Stimulated activated CD4-positive, alpha-beta T cell treated with anti-CD3 and anti-CD28 coated beads, TNF-alpha, amount 100 ng/mL, for 1 hour (primary cell): ENCODE measurements at places on chromosomes 5 and 9.

GRCh38 chr5:23820765-23821471, 313.5 kb downstream of the PRDM9 start:
- no peak for DNase-seq

DNA sequence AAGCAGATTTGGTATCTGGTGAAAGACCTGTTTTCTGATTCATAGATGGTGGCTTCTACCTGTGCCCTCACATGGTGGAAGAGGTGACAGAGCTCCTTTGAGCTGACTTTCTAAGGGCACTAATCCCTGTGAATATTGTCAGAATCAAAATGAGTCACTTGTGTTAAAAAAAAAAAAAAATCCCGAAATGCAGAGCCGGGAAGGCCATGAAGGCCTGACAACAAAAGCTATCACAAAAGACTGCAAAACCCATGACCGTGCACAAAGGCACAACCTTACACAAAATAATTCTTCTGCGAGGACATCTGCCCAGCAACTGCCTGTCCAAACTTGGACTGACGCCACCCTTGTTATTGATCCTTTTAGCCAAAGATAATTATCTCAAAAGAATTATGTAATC, 19.6 kb upstream of the UBTD2 start:
- DNase-seq, result no peak

DNA sequence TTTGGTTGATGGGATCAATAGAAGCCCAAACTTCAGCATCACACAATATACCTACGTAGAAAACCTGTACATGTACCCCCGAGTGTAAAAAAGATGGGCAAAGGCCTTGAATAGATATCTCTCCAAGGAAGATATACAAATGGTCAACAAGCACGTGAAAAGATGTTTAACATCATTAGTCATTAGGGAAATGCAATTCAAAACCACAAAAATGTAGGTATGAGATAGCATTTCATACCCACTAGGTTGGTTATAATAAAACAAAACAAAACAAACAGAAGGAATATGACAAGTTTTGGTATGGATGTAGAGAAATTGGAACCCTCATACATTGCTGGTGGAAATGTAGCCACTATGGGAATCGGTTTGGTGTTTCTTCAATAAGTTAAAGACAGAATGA, 33.1 kb upstream of the PPARGC1B start:
- no peak for DNase-seq

- no peak for DNase-seq
Measured at GRCh38 chr9:2110036-2110435, 94.9 kb downstream of the SMARCA2 start.

DNA sequence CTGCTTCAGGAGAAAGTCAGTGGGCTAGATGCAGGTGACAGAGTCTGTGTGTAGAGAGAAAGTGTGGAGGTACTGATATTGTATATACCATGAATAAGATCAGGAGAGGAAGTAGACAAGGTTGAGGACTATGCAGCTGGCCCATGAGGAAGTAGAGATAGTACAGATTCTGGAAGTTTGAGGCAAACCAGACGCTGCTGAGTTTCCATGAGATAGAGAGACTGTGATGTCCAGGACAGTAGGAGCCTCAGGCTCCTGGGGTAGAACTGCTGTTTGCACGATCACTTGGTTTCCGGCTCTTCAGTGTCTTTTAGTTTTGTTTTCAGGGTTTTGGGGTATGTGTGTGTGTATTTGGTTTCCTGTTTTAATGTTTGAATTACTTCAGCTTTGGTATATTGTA, 13.6 kb downstream of the OTULINL start:
- no peak for DNase-seq

- no peak for DNase-seq
Measured at GRCh38 chr9:69476016-69476415, 151.0 kb downstream of the ENTREP1 start.

- no peak for DNase-seq
Measured at GRCh38 chr9:120175031-120175430, 404.9 kb downstream of the CDK5RAP2 start.

DNA sequence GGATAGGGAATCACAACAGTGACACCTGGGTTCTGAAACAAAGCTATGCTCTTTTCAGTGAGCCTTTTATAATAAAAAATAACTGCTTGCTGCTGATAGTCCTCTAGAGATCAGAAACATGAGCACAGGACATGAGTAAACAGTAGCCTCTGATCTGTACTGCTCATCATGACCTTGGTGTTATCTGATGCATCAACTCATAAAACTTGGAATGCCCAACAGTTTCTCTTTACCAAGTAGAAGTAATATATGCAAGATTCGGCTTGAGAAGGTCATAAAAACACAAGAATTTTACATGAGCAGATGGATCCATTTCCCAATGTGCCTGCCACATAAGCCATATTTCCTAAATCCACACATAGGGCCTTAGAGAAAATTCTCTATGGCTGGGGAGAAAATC, 318.3 kb upstream of the GRAMD2B start:
- no peak for DNase-seq

GRCh38 chr9:114501796-114502682, 3.2 kb downstream of the WHRN start:
- no peak for DNase-seq

GRCh38 chr9:80554301-80554700, 982.5 kb downstream of the TLE4 start:
- DNase-seq, result no peak

DNA sequence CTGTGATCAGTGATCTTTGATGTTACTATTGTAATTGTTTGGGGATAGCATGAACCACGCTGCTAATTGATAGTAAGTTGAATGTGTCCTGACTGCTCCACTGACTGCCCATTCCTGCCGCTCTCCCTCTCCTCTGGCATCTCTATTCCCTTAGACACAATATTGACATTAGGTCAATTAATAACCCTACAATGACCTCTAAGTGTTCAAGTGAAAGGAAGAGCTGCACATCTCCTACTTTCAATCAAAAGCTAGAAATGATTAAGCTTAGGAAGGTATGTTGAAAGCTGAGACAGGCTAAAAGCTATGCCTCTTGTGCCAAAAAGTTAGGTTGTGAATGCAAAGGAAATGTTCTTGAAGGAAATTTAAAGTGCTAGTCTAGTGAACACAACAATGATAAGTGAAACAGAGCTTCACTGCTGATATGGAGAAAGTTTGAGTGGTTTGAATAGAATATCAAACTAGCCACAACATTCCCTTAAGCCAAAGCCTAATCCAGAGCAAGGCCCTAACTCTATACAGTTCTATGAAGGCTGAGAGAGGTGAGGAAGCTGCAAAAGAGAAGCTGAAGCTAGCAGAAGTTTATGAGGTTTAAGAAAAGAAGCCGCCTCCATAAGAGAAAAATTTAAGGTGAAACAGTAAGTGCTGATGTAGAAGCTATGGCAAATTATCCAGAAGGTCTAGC, 12.9 kb downstream of the CLINT1 start:
- no peak for DNase-seq

DNA sequence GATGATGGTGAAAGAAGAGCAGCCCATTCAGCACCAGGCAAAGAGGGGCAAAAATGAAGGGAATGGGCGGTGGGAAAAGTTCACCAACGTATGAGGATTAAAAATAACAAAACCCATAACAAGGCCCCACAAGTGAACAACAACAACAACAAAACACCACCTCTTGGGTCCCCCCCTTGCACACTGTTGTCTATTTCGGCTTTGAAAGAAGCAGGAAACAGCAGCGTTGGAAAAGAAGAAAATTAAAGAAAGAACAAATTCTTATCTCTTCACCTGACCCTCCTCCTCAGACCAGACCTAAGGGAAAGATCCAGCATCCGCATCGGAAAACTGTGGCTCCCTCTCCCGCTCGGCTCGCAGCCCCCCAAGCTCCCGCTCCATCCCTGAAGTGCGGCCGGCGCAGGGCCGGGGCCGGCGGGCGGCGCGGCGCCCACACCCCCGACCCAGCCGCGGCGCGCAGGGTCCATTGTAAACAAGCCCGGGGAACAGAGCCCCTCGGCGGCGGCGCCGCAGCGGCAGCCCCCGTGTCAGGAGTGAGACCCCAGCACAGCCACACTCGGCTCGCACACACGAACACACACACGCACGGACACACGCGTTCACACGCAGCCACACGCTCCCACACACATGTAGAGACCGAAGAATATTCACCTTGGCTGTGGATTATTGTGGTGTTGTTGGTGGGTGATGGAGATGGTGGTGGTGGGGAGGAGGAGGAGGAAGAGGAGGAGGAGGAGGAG, 535 bp downstream of the RFX3 start:
- DNase-seq, result no peak

DNA sequence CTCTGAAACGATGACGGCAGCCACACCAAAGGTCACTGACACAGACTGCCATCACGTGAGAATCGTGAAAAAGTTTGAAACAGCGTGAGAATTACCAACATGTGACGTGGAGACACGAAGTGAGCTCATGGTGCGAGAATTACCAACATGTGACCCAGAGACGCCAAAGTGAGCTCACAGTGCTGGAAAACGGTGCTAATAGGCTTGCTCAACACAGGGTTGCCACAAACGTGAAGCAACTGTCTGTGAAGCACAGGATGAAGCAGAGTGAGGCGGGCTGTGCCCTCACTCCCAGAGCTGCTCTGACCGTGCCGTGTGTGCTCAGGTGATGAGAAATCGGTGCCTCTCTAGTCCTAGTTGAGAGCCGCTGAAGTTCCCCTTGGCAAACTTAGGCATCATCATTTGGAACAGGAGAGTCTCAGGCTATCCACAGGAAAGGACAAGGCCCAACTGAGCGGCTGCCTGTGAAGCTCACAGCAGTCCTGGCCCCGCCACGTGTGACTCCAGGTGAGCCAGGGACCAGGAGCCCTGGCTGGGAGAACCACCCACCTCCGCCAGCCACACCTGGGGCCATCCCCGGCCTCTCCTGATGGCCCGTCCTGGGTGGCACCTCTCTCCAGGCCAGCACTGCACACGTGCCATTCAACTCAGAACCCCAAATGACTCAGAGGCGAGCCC, 29.8 kb upstream of the SLC6A3 start:
- no peak for DNase-seq

GRCh38 chr5:96463091-96463490, 30.0 kb upstream of the PCSK1 start:
- DNase-seq, result no peak

GRCh38 chr5:131986161-131986912, 25.1 kb downstream of the ACSL6 start:
- no peak for DNase-seq
